Retinal pigment epithelial cell (primary cell): ENCODE measurements at places on chromosomes 2 and 18.

DNA sequence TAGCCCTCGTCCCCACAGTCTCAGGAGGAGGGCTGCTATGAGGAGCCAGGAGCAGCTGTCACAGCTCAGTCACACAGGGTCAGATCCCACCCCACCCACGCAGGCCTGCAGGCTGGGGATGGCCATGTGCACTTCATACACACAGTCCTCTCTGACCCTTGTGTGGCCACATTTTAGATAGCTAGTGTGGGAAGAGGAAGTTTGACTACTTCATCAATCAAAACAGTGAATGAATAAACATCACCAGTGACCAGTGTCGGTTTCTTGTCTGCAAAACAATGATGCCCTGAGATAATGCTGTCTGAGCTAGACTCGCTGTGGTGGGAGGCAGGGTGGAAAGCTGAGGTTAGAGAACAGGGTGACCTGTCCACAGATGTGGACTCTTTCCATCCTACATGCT is 107.1 kb downstream of the PIEZO2 start:
- DNase-seq = no peak

DNA sequence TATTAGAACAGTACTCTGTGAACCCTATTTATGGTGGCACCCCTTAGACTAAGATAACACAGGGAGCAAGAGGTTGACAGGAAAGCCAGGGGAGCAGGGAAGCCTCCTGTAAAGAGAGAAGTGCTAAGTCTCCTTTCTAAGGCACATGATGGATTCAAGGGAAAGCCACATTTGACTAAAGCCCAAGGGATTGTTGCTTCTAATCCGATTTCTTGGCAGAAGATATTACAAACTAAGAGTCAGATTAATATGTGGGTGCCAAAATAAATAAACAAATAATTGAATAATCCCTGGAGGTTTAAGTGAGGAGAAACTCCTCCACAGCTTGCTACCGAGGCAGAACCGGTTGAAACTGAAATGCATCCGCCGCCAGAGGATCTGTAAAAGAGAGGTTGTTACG is 333.2 kb downstream of the SOX11 start:
- peak; percentile 62 for DNase-seq

DNA sequence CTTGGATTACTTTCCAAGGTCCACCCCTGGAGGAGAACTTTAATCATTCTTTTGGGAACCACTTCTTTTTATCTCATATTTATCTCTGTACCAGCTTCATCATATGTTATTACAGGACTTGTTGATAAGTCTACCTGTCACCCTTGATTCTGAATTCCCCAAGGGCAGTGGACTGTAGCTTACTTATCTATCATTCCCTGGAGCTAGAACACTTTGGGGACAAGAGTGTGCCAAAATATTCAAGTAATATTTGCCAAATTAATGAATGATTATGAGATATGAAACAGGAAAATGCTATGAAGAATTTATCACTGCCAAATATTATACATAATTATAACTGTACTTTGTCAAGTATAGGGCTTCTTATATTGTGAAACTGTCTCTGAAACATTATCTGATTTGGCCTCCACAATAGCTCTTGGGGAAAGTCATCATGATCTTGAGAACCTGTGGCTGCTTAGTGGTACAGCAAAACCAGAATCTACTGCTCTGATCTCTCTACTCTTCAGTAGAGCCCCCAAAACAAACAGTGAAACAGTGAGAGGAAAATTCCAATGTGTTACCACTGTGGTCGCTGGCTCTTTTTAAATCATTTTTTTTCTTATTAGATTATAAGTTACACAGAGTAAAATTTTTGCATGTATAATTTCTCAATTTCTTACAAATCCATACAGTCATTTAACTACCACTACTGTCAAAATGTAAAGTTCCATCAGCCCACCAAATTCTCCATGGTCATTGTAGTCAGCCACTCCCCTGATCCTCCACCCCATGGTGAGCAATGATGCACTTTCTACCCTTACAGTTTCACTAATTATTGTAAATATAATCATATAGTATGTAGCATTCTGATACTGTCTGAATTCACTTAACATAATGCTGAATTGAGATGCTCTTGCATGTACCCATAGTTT is 197.5 kb downstream of the PIEZO2 start:
- DNase-seq = no peak

DNA sequence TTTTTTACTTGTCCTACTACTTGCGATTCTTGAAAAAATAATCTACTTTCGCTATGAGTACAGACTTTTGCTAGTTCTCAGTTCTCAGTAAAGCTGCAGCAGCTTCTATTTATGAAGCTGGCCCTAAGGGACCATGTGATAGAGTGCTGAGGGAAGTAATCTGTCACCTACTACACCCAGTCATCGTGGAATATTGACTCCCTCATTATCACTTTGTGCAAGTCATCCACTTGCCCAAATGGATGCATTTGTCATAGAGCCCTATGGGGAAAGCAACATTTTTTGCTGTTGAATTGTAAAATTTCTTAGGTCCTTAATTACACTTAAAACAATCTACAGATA is 1919.8 kb downstream of the SUCLG1 start:
- DNase-seq = no peak

DNA sequence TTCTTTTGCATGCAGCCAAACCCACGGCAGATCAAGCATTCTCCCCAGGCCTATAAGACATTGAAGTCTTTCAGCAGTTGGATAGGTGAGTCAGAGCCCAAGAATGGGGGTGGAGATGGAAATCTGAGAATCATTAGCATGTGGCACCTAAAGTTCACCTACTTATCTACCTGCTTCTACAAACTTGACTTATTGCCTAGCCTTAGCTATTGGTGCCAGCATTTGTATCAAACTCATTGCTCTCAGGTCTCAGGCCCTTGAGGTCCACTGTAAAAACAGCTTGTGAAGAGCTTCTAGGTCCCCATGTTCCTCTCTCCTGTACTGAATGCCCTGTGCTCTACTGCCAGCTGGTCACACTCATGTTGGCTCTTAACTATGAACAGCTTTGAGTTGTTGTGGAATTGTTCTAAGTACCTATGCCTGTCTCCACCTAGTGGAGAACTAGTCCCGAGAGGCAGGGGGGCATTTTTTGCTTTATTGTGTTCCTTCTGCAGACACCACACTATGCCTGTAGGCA is 278.4 kb upstream of the SPRED2 start:
- peak; percentile 6 for DNase-seq
